Mammary microvascular endothelial cell (primary cell): ENCODE measurements at places on chromosomes 11 and 22. TPM values are rescaled to one million over a fixed set of nuclear protein-coding genes. Genes with fewer than 3 reads are reported as not detected.

The OR8A1 gene
- total RNA-seq, result not detected in 2 replicates

The UFD1 gene
- total RNA-seq, result 68.5 and 85.9 TPM in 2 replicates

The ELP4 gene
- total RNA-seq, result 30.3 and 30.6 TPM in 2 replicates

The FIBIN gene
- not detected in 2 replicates for total RNA-seq

The TRIM48 gene
- not detected in 2 replicates for total RNA-seq

The CNIH2 gene
- total RNA-seq, result not detected in 2 replicates

The GRK3 gene
- total RNA-seq, result 0.69 and 1.5 TPM in 2 replicates

The OTOG gene
- not detected in 2 replicates for total RNA-seq

The BBOX1 gene
- not detected in 2 replicates for total RNA-seq

The C11orf97 gene
- not detected in 2 replicates for total RNA-seq

The CADM1 gene
- 0.69 and 4.2 TPM in 2 replicates for total RNA-seq
